Sigmoid colon (tissue), 7 donors: ENCODE measurements at places on chromosomes 16 and 17.

GRCh38 chr16:61277849-61278248, 758.4 kb downstream of the CDH8 start:
- DNase-seq: no peak

DNA sequence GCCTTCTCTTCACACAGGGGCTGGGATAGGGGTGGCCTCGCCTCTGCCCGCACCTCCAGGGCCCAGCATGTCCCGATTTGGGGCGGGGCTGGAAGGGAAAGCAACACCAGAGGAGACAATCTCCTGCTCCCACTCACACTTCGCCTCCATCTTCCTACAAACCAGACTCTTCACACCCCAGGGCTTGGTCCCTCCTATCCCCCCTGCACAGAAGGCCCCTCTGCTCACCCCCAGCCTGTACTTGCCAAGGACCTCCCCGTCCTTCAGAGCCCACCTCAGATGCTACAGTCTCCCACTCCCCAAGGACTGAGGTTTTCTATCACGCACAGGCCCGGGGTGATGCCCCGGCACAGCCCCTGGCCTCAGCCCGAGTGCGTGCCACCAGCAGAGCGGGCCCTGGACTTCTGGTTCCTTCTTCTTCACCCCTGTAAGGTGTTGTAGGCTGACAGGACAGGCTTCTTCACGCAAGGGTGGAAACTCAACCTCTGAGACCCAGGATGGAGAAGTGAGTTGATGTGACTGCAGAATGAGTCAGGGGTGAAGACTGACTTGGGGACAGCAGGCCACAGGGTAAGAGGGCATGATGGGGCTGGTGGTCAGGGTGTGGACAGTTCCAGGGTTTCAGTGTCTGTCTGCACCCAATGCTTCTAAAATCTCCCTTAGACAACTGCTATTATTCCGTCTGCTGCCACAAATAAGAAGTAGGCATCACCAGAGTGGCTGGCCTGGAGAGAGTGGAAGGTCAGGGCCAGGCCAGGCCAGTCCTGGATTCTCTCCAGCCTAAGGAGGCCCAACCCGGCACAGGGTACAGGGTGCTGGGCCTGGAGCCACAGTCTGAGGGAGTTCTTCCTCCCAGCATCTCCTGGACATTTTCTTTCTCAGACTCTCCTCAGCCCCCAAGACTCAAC, 2.5 kb downstream of the ITGAE start:
- DNase-seq: no peak

DNA sequence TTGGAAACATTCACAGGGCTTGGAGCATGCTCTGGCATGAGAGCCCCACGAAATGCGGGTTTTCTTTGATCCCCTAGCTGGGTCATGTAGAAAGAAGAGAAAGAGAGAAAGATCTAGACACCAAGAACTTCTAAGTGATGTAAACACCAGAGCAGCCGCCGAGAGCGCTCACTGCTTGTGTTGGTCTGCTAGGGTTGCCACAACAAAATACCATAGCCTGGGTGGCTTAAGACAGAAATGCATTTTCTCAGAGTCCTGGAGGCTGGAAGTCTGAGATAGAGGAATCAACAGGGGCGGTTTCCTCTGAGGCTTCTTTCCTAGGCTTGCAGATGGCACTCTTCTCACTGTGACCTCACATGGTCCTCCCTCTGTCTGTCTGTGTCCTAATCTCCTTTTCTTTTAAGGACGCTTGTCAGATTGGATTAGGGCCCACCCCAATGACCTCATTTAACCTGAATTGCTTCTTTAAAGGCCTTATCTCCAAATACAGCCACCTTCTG, 139.5 kb downstream of the CYLD start:
- no peak for DNase-seq

DNA sequence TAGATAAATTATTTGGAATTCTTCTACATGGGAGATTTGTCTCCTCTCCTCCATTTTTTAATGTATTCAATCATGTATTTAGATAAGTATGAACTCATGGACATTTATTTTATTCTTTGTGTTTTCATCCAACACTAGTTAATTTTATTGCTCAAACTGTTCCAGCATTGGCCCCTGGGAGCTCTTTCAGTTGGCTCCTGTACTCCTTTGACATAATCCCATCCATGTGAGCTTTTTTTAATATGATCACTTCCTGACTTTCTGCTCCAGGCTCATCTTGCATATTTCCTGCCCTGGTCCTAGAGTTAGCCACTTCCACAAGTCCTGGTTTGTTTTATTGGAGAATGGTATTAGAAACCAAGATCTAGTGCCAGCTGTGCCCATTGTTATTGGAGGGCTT, 419.0 kb upstream of the CDH11 start:
- DNase-seq: no peak

DNA sequence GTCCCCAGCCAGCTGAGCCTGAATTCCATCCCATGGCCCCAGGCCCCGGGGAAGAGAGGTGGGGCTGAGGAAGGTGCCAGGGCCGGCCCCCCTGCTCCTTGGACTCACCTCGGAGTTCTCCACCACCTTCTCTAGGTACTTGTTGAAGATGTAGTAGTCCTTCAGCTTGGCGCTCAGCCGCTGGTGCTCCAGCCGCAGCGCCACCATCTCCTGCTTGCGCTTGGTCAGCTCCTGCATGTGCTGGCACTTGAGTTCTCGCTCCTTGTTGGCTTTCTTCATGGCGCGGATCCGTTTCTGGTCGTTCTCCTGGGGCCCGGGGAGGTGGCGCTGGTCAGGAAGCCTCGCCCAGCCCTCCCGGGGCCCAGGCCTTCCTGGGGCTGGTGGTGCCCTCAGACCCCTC, 3.3 kb downstream of the CCDC42 start:
- peak; percentile 33 for DNase-seq

- no peak for DNase-seq
Measured at GRCh38 chr17:62898239-62898864, 67.7 kb upstream of the TANC2 start.

GRCh38 chr16:69523566-69524305, 42.0 kb upstream of the NFAT5 start:
- DNase-seq: no peak

DNA sequence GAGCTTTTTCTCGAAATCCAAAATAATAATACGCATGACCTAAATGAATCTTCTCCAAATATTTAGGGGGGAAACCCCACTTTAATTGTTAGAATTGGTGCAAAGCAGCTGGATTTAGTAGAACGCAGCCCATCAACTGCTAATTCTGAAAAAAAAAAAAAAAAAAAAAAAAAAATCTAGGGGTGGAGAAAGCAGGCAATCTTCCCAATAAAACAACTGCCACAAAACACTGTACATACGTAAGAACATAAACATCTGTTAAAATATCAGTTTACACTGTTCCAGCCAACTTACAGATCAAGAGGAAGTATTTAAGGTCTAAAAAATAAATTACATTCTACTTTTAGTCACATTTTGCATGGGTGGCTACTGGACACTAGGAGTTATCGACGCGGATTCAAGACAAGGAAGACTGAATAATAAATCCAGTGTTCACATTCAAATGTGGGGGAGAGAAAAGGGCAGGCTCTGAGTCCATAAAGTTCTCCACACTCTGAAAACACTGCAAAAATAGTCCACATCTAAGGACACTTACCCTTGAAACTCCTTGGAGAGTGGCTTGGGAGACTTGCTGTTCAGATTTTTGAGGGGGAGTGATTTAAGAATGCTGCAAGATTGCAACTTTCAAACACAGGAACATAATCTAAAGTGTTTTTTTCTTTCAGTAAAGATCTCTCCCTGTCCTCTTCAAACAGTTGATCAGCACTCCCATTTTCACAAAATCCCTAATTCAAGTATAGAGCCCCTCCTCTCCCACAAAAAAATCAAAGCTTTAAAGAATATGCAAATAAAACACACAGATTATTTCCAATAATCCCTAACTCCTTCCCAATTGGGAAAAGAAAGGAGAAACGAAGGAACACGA, 1.3 kb downstream of the APPBP2 start:
- no peak for DNase-seq

DNA sequence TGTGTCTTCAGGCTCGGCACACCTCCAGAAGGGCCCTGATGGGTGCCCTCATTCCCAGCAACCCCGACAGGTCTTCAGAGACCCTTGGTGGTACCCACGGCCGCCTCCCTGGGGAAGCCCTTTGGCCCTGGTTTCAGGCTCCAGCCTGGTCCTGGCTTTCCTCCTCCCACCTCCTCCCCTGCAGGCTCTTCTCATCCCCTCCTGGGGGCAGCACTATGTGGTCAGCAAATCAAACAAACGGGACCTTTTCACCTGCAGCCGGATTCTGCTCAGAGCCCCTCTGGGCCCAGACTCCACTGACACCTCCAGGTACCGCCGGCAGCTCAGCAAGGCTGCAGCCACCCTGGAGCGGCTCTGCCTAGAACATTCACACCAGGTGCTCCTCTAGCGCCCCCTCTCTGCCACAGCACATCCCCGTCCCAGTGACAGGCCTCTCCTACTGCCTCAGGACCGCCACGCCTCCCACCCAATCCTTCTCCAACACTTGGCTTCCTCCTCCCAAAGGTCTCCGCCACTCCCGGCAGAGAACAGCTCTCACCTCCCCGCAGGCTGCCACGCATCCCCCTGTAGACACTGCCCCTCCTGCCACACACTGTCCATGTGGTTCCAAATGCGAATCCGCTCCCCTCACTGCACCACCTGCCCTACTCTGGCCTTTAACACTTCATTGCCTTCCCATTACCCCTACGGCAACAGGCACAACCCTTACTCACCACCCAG, 12.0 kb downstream of the CORO7 start:
- DNase-seq: no peak

GRCh38 chr17:57404073-57404472, 147.8 kb downstream of the MSI2 start:
- DNase-seq: no peak

GRCh38 chr17:28396635-28397239, 9.3 kb downstream of the SLC46A1 start:
- no peak for DNase-seq

DNA sequence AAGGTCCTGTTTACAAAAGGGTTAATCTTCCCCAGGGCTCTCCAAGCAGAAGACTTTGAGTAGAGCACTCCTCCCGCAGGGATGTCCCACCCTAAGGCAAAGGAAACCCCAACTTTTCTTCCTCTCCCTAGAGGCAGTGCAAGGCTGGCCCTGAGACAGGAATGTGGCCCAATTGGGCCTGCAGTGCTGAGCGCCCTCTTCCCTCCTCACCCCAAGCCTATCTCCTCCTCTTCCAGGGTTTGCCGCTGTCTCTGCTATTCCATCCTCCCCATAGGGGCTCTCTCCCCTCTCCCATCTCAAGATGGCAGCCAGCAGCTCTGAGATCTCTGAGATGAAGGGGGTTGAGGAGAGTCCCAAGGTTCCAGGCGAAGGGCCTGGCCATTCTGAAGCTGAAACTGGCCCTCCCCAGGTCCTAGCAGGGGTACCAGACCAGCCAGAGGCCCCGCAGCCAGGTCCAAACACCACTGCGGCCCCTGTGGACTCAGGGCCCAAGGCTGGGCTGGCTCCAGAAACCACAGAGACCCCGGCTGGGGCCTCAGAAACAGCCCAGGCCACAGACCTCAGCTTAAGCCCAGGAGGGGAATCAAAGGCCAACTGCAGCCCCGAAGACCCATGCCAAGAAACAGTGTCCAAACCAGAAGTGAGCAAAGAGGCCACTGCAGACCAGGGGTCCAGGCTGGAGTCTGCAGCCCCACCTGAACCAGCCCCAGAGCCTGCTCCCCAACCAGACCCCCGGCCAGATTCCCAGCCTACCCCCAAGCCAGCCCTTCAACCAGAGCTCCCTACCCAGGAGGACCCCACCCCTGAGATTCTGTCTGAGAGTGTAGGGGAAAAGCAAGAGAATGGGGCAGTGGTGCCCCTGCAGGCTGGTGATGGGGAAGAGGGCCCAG, 1.0 kb downstream of the PRRT2 start:
- no peak for DNase-seq

DNA sequence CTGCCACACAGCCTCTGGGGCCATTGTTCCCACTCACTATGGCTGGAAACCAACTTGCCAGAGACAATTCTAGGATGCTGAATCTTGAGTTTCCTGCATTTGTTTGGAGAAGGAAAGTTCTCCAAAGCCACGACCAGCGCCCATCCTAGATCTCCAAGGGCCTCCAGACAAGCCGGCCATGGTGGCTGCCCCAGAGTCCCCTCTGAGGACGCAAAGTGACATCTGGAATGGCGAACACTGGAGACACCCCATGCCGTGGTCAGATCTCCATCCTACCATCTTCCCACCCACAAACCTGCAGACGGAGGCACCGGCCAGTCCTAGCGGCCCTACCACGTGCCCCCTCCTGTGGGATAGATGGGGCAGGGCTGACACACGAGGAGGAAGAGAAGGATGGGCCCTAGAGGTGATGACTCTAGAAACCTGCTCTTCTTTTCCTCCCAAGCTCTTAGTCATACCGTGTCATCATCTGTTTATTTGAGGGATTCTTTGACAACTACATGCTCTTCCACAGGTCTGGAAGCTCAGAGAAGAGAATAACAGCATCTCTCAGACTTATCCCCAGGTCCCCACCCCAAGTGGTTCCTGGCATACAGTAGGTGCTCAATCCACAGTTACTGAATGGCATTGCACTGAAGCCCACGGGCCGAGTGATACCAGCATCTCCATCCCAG, 71.3 kb downstream of the MYH11 start:
- DNase-seq: no peak

GRCh38 chr17:36697903-36698530, 96.6 kb downstream of the MRM1 start:
- no peak for DNase-seq

GRCh38 chr16:4624827-4625559, 367 bp downstream of the MGRN1 start:
- peak; percentile 85 for DNase-seq

- DNase-seq: peak; percentile 80
Measured at GRCh38 chr17:41965694-41966462, 717 bp upstream of the CNP start.

- DNase-seq: no peak
Measured at GRCh38 chr16:29014561-29015069, 29.8 kb downstream of the LAT start.

- no peak for DNase-seq
Measured at GRCh38 chr16:76193906-76194615, 83.1 kb upstream of the CNTNAP4 start.

GRCh38 chr17:36505171-36505570, 18.7 kb downstream of the ZNHIT3 start:
- DNase-seq: no peak

GRCh38 chr17:82356845-82357355, 2.1 kb upstream of the TEX19 start:
- DNase-seq: no peak

GRCh38 chr16:23858542-23858941, 22.8 kb downstream of the PRKCB start:
- DNase-seq: no peak

- DNase-seq: no peak
Measured at GRCh38 chr16:8915722-8916301, 33.7 kb downstream of the LITAFD start.

GRCh38 chr17:11001651-11002050, 163.8 kb upstream of the PIRT start:
- no peak for DNase-seq

DNA sequence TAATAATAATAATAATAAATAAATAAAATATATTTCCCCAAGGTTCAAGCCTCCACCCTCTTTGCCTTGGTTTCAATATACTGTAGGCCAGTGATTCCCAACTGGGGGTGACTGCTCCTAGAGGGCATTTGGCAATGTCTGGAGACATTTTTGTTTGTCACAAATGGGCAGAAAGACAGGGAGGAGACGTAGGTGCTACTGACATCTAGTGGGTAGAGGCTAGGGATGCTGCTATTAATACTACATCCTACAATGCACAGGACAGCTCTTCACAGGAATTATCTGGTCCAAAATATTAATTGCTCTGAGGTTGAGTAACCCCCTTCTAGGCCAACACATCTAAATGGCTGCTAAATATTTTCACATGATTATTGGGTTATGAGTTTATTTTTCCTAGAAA, 12.8 kb upstream of the PRR14 start:
- no peak for DNase-seq
